Eye (tissue), 1 donor: ENCODE measurements at places on chromosomes 6 and 20.

DNA sequence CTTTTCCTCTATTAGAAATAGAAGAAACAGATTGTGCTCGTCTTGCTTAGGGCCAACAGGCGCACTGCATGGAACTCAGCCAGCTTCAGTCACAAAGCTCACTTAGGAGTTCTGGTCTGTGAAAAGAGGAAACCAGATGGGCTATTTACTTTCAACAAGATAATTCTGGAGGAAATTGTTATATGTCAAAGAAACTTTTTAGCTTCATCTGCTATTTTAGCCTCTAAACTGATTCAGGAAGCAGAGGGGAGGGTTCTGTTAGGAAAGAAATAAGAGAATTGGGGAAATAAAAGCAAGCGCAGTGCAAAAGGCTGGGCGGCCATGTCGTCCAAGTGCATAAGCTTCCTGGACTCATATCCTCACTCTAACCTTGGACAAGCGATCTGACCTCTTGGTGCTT lies 21.3 kb downstream of the PRKN start:
- DNase-seq = no peak

- DNase-seq = no peak
Measured at GRCh38 chr6:113570641-113571040, 286.5 kb upstream of the MARCKS start.

- DNase-seq = no peak
Measured at GRCh38 chr20:24906806-24907205, 42.3 kb upstream of the CST7 start.

DNA sequence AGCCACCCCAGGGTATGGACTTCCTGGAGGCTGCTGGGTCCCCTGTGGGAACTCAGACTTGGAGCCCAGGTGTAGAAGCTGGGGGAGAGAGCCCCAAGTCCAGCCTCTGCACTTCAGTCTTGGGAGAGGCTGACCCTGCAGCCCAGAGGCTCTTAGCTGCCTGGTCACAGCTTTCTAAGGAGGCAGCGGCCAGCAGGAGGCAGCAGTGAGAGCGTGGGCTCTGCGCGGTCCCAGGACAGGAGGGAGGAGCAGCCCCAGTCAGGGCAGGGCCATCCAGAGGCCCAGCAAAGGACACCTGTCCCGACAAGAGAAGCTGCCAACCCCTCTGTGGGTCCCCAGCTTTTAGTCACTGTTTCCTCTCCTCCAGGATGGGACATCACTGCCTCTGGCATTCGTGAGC lies 9.4 kb downstream of the TREML2 start:
- DNase-seq = peak; percentile 34

GRCh38 chr20:51886891-51887608 lies 84.7 kb upstream of the SALL4 start:
- no peak for DNase-seq

GRCh38 chr20:4721719-4722118 lies at the start of gene PRND:
TSS of gene PRND (plus strand) at chr20:4721909. CDS start at chr20:4724552, 2,643 bp downstream.
- no peak for DNase-seq

- no peak for DNase-seq
Measured at GRCh38 chr6:74650668-74651067, 555.2 kb downstream of the COL12A1 start.
